Body of pancreas (tissue), 4 donors: ENCODE measurements at places on chromosomes 3 and 15. TPM values are rescaled to one million over a fixed set of nuclear protein-coding genes. Genes with fewer than 3 reads are reported as not detected.

Gene ADPRH
- 3.0 TPM for total RNA-seq

Gene SMCO1
- total RNA-seq, result not detected

Gene CD200
- total RNA-seq, result 2.0 TPM

- no peaks in the 10 kb centered on the region for H3K27me3 ChIP-seq
- DNase-seq, result no peak
- no peak overlapping the region for H3K27ac ChIP-seq
- H3K36me3 ChIP-seq, result no peaks in the 10 kb centered on the region
These were observed 59.9 kb downstream of the LRRFIP2 start for GRCh38 chr3:37114251-37115145.

DNA sequence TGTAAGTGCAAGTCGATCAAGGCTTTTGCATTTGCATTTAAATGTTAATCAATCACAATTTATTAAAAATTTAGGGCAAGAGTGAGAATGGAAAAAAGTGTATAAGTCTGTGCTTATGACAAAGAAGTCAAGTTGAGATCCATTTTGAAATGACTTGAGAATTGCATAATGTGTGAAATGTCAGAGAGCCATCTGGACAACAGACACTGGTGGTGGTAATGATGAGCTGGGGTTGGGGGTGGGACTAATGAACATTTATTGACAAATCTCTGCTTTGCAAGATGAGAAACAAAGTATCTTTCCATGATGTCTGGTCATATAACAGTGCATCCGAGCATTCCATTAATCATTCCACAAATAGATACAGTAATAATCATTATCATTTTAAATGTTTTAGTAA lies 89.4 kb upstream of the ZBTB20 start:
- H3K4me3 ChIP-seq, result no peak overlapping the region
- no peaks in the 10 kb centered on the region for H3K27me3 ChIP-seq
- H3K4me1 ChIP-seq, result no peaks in the 10 kb centered on the region
- no peaks in the 10 kb centered on the region for H3K36me3 ChIP-seq

DNA sequence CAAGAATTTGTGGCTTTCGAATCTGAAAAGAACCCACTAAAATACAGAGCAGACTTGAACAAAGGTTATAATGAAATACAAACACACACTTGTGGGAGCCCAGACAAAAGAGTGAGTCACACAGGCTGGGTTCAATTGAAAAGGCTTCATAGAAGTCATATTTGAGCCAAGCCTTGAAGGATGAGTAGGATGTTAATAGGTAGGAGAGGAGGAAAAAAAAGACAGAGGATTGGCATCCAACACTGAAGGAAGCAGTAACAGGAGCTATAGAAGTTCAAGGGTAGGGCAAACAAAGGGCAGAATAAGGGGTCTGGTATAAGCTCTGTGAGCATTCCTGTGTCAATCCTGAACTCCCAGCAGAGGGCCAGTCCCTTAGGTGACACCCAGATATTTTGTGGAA lies 325.4 kb downstream of the FOXP1 start:
- no peak overlapping the region for H3K4me3 ChIP-seq
- H3K4me1 ChIP-seq, result peaks cover 29% of the 10 kb centered on the region
- H3K27ac ChIP-seq, result no peak overlapping the region
- no peaks in the 10 kb centered on the region for H3K36me3 ChIP-seq
- no peak for DNase-seq

DNA sequence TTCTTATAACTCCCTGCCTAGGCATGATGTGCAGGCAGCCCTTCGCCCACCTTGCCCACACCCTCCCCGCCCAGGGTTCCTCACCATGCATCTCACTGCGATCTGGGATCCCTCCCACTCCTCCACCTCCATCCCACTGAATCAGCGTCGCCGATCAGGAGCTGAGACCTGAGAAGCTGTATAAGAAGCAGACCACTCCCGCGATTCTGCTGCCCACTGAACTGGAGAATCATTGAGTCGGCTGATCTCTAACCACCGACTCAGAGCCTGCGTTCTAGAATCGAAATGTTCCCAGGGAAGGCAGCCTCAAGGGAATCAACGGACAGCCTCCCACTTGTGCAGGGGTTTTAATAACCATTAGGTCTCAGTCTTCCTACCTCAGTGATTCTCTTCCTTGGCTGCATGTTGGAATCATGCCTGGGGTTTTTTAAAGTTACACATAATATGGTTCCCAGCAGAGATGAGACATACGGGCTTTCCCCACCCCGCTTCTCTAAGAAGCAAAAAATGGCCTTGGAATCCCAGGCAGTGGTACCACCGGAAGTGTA lies 60.2 kb downstream of the TMEM44 start:
- no peaks in the 10 kb centered on the region for H3K36me3 ChIP-seq
- H3K27ac ChIP-seq, result peak overlapping the region; percentile 67
- H3K4me1 ChIP-seq, result peaks cover 16% of the 10 kb centered on the region
- no peak for DNase-seq
- no peak overlapping the region for H3K4me3 ChIP-seq

GRCh38 chr3:129276385-129276784 lies 2.3 kb upstream of the HMCES start:
- DNase-seq, result no peak
- no peaks in the 10 kb centered on the region for H3K27me3 ChIP-seq
- H3K4me1 ChIP-seq, result peaks cover 21% of the 10 kb centered on the region
- no peak overlapping the region for H3K27ac ChIP-seq
- H3K4me3 ChIP-seq, result no peak overlapping the region

GRCh38 chr3:9405756-9406155 lies 8.3 kb downstream of the SETD5 start:
- H3K36me3 ChIP-seq, result no peaks in the 10 kb centered on the region
- no peak overlapping the region for H3K4me3 ChIP-seq
- H3K4me1 ChIP-seq, result peaks cover 89% of the 10 kb centered on the region

DNA sequence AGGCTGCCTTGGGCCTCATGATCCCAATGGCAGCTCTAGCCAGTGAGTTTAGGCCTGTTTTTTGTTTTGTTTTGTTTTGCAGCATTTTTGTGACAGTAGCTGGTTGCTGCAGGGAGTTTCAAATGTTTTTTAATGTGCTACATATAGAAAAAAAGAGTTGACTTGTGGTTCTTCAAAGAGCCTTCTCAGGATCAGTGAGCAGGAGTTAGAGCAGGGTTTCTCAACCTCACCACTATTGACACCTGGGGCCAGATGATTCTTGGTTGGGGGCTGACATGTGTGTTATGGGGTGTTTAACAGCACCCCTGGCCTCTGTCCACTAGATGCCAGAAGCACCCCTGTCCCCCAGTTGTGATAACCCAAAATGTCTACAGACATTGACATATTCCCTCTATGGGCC lies 17.9 kb downstream of the APH1B start:
- H3K4me1 ChIP-seq, result no peaks in the 10 kb centered on the region
- H3K36me3 ChIP-seq, result no peaks in the 10 kb centered on the region

DNA sequence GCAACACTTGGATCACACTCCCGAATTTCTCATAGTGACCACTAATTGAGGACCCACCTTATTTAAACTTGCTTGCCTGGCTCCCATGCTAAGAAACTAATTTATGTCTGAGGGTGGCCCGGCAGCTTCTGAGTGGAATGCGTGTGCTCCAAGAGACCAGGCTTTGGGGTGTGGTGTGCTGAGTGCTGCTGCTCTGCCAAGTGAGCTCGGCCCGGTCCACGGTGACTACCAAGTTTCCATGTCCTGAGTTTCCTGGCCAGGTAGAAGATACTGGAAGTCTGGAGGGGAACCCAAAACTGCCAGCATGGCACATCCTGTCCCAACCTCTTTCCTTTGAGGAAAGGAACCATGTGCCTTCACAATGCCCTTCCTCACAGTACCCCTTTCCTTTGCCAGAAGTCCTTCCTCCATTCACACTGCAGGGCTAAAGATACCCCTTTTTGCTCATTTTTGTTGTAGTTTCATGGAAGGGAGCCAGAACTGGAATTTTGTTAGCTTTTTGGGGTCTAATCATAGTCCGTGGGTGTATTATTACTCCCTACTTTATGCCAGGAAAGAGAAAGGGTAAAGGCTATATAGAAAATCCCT lies 59.1 kb upstream of the ACAD9 start:
- no peak overlapping the region for H3K4me3 ChIP-seq
- no peaks in the 10 kb centered on the region for H3K4me1 ChIP-seq

- H3K36me3 ChIP-seq, result no peaks in the 10 kb centered on the region
- no peak for DNase-seq
- H3K27ac ChIP-seq, result no peak overlapping the region
- H3K4me3 ChIP-seq, result no peak overlapping the region
These were observed 124.0 kb downstream of the ADAMTS9 start for GRCh38 chr3:64563751-64564150.

GRCh38 chr3:41033956-41034519 lies 165.3 kb upstream of the CTNNB1 start:
- no peak overlapping the region for H3K4me3 ChIP-seq
- no peaks in the 10 kb centered on the region for H3K36me3 ChIP-seq
- peaks cover 6% of the 10 kb centered on the region for H3K4me1 ChIP-seq

DNA sequence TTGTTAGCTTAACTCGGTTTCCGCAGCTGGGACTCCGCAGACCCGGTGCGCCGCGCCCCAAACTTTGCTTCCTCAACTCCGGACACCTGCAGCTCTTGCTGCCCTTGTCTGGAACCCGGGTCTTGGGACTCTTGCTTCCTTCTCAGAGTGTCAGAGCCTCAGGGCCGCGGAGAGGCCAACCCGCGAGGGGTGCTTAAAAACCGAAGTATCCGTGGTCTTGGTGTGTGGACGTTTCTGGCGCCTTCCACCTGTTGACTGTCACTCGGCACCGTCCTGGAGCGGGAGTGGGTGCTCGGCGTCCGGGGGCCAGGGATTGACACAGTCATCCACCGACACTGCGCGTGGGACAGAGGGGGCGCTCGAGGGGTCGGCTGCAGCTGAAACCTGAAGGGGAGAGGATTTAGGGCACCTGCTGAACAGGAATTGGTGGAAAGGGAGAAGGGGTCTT lies 386 bp downstream of the SQOR start:
- no peaks in the 10 kb centered on the region for H3K36me3 ChIP-seq
- DNase-seq, result peak; percentile 71
- H3K27me3 ChIP-seq, result no peaks in the 10 kb centered on the region

DNA sequence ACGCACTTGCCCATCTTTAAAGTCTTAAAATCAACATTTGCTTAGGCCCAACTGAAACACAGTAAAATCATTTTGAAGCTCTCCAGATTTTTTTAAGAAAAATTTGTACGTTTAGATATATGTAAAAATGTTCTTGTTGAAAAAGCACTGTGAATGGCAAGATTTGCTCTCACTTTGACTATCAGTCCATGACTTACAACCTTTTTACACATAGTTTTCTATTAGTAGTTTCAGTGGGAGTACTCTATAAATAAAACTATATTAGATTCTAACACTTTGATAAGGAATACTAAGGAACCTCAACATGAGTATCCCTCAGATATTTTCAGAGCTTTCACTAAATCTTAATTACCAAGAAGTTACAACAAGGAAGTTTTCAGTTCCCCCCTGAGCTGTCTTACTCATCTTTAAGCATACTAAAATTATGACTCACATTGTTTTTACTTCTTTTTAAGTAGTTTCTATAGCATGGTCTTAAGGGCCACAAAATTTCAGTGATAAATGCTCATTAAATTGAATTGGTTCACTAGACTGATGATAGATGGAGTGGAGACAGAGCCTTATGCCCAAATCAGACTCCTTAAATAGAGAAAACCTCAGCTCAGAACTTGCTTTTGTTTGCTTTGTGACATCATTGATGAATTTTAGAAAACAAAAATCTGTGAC lies 31.6 kb upstream of the RAP2B start:
- no peak overlapping the region for H3K27ac ChIP-seq
- no peak overlapping the region for H3K4me3 ChIP-seq
- no peaks in the 10 kb centered on the region for H3K27me3 ChIP-seq
- H3K36me3 ChIP-seq, result no peaks in the 10 kb centered on the region
- H3K4me1 ChIP-seq, result no peaks in the 10 kb centered on the region
